ENCODE measurements at places on chromosomes 4 and X. TPM values are rescaled to one million over a fixed set of nuclear protein-coding genes. Genes with fewer than 3 reads are reported as not detected.

DNA sequence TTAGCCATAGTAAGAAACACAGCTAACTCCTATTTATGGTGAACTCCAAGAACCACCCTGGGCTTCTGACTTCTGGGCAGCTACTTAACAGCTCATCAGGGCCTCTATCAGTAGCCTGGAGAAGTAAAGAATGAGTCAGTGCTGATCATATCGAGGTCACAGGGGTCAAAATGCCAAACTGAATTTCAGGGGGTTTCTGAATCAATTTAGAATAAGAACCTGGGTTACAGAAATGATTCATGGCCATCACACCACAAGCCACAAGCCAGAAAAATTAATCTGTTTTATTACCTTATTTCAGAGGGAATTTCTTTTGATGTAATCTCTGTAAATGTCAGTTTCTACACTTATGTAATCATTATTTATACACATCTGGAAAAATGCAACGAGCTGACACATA, 64.4 kb downstream of the CHST7 start:
- no peak for DNase-seq

DNA sequence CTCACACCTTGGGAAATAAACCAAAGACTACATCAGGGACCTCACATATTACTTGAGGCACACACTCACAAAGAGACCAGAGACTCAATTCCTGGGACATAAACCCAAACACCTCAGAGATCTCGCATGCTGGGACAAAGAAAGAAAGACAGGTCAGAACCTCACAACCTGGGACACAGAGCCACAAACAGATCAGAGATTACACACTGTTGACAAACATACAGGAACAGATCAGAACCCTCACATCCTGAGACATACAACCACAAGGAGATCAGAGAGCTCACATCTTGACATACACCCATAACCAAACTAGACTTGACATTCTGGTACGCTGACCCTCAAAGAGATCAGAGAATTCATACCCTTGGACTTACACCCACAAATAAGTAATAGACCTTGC, 17.3 kb downstream of the SUV39H1 start:
- no peak for DNase-seq

DNA sequence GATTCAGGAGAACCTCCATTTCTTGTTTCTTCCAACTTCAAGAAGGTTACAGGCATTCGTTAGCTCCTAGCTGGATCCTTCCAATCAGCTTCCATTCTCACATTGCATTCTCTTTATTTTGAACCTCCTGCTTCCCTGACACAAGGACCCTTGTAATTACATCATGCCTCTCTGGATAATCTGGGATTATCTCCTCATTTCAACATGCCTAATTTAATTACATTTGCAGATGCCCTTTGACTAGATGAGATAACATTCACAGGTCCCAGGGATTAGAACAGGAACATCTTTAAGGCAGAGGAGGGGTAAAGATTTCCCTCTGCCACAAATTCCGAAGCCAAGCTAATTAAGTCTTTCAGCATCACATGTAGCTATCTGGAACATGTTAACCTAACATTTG, 753.8 kb upstream of the PCDH7 start:
- DNase-seq: no peak

DNA sequence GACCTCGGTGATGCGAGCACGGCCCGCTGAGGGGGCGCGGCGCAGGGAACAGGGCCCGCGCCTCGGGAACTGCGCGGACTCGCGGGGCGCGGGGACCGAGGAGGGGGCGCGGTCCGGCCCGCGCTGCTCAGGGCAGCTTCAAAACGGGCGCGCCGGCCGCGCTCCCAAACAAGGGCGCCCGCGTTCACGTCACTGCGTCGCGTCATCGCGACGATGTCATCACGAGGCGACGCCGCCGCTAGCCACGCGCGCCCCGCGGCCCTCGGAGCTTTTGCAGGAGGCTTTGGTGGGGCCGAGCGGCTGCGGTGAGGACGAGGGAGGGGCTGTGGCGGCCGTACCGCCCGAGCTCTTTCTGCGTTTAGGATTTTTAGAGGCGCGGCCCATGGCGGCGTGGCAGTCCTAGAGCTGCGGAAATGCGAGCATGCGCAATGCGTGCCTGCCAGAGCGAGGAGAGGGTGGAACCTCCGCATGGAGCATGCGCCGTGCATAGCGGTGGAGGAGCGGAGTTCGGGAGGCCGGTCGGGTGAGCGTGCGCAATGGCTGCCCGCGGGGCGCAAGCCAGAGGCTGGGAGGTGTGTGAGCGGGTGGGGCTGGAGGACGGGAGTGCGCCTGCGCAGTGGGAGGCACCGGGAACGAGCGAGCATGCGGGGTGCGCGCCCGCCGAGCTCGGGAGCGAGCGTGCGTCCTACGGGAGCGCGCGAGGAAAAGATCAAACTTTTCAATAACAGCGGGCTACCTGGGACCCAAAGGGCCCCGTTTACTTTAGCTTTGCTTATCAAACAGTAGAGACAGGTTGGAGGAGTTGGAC, at the start of gene PPP2R3B:
TSS of gene PPP2R3B (minus strand) at position 140 of the 808 bp plus-strand sequence. CDS start 216 bp downstream, outside the sequence.
- peak; percentile 99 for DNase-seq

- DNase-seq: no peak
Observed at GRCh38 chr4:66052426-66052825, 382.1 kb upstream of the EPHA5 start.

The NWD2 gene
- not detected for total RNA-seq

- DNase-seq: no peak
Observed at GRCh38 chr4:185566972-185567371, 31.7 kb upstream of the PDLIM3 start.

DNA sequence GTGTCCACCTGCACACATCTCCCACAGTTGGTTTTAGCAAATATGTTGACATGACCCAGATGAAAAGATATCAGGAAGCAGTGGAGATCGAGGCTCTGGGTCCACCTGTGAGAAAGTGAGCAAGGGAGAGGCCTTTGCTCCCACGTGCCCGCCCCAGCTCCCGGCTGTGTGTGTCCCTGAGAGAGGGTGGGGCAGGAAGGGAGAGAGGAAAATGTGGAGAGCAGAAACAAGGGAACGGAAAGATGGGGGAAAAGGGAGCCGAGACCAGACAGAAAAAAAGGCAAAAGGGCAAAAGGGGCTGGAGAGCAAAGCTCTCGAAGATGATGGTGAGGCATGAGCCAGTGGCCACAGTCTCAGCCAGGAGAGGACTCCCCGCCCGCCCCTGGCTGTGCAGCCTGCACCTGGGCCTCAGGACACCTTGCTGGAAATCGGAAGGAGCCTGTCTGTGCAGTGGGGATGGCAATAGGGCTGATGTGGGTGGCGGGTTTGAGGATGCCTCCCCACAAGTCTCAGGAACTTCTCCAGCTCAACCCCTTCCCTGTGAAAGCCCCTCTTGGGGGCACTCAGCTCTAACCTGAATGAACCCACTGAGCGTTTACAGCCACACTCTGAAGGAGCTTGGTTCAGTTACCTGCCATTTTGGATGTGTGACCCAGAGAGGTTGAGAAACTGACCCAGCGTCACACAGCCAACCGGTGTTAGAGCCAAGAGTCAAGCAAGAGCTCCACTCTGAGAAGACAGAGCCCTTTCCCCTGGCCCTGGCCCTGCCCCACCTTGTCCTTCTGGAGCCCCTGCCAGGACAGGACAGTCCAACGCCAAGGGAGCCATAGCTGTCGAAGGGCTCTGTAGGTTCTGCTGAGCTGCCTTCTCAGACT, 20.3 kb upstream of the MSX1 start:
- DNase-seq: no peak

The GRID2 gene
- total RNA-seq: not detected

DNA sequence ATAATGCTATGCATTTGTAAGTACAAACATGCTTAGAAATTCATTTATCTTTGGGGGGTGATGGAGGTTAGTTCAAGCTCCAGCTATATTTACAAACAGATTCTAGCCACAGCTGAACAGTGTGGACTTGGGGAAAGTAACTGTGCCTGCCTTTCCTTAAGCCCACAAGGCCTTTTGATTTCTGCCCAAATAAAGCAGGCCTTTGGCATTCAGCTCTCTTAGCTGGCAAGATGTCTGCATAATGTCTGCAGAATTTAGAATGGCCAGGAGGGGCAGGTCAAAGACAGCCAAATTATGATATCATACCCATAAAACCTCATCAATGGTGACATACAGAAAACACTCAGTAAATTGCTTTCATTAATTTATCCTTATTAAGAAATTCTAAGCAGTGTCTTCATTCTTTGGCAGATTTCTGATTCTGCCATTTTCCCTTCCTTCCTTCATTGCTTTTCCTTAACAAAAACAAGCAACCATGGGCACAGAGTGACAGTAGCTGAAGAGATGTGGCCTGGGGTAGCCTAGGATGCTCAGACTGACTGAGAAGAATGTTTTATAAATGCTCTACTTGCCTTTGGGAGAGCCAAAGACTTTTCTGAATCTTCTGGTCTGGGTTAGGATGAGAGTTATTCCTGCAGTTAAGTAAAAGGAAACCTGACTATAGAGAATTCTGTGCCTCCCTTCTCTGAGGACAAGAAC, 538.7 kb upstream of the NR3C2 start:
- DNase-seq: no peak

- no peak for DNase-seq
Observed at GRCh38 chr4:118879409-118879808, 9.2 kb upstream of the SYNPO2 start.

DNA sequence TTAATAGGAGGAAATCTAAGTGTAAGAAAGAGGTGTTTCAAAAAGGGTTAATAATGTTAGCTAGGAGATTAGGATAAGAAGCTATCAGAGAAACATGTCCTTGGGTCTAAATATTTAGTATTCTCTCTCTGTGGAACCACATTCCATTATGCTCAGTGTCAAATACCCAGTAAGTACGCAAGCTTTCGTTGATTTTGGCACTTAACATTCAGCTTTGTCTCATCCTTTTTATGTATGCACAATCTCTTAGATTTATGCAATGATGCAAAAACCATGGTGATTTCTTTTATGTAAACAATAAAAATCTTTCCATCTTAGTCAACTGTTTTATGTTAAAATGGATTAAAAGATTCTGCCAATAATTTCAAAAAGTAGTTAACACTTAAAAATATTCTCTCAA, 129.2 kb downstream of the KLHL13 start:
- no peak for DNase-seq

The PSAPL1 gene
- not detected for total RNA-seq
